ENCODE measurements at places on chromosomes 2 and 18.

DNA sequence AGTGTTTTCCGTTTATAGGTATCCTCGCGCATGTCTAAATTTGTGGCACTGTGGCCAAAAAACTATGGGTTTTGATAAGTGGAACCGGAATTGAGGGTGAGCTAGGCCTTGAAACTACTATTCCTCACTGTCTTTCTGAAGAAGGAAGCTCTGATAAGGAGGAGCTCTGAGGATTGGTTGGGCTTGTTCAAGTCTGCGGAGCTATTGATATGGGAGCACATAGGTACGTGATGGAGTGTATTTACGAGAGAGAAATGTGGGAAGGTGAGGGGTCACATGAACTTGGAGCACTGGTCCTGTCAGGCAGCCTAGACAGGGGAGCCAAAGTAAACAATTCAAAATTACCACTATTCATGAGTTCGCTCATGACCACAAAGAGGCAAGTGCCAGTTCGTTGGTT lies 131.4 kb downstream of the BABAM2 start:
- no peak for DNase-seq

- DNase-seq: no peak
These were observed 807.3 kb downstream of the NR4A2 start for GRCh38 chr2:155525199-155525598.

DNA sequence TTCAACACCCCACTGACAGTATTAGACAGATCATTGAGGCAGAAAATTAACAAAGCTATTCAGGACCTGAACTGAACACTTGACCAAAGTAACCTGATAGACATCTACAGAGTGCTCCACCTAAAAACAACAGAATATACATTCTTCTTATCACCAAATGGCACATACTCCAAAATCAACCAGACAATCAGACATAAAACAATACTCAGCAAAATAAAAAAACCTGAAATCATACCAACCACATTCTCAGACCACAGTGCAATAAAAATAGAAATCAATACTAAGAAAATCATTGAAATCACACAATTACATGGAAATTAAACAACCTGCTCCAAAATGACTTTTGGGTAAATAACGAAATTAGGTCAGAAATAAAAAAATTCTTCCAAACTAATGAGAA lies 15.8 kb downstream of the PFN4 start:
- no peak for DNase-seq

DNA sequence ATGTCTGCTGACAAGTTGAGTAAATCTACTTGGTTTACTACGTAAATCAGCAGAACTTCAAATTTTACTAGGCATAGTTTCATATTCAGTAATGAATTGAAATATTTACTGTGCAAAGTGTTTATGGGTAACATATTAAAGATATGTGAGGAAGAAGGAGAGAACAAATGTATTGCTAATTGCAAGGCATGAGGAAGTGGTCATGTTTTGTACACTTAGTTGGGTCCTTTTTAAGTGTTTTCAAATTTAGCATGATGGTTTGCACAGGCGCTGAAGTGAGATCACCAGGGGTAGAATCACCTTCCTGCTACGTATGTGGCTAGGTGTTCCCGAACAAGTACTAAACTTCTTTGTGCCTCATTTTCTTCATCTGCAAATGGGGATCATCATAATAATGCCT lies 1534.4 kb downstream of the LRP1B start:
- no peak for DNase-seq

DNA sequence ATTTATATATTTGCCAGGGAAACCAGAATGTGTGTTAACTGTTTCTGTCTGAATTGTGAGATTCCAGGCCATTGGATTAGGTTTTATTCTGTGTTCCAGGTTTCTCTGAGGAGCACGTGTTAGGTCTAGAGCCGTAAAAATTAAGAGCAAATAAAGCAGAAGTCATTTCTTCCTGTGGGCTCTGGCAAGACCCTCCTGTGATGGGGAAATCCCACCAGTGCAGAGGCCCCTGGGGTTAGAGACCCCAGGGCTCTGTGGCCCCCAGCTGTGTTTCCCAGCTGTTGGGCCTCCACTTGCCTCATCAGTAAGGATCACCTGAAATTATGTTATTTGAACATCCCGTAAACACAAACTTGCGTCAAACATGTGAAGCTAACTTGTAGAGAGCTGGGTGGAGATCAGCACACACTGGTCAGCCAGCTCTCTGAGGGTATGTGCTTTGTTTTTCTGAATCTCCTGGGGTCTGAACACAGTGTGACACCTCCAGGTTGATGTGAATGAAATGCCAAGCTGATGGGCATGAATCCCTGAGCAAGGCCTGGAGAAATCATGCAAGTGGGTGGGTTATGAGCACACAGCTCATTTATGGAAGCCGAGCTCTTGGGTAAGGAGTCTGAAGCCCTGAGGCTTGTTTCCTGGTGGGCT lies 50.3 kb downstream of the HK2 start:
- DNase-seq: no peak

DNA sequence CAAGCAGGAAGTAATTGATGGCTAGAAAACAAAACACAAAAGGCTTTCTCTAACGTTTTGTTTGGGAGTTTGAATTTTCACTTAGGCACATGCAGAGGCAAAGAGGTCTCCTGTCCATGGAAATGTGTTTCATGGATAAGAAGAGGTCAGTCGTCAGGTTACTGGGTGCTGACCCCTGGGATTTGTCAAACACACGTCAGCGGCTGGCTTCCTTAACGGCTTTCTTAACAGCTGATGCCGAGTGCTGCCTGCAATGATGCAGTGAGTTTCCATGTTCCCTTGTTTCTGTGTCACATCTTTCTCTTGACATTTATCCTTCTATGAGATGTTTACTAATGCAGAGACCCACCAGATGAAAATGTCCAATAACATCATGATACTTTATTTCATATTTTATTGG lies 31.7 kb downstream of the GPR39 start:
- DNase-seq: no peak

- no peak for DNase-seq
These were observed 664 bp downstream of the CCT4 start for GRCh38 chr2:61887717-61888266.

DNA sequence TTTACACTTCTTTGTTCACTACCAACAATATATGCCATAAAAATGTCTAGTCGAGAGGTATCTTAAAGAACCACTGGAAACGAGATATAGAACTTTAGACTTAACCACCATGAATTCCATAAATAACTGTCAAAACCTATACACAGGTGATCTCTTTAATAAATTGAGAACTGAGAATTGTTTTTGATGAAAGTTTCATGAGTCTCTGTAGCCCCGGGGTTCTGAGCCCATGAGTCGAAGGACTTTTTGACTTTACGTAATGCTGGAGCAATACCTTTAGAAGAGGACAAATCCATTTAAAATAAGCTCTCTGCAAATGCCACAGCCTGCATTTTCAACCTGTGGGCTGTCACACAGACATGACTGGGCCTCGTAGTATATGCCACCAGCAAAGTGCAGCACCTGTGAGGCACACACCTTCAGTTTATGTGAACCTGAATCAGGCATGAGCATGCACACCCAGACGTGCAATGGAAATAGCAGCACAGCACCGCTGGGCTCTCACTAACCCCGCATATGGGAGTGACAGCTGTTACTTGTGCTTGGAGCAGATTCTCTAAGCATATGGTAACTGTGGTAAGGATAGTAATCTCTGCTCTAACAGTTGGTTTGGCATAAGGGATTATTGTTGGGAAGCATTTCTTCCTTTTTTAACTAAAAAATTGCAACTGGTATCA lies 383.2 kb downstream of the SOCS6 start:
- DNase-seq: no peak

- DNase-seq: no peak
These were observed 4.2 kb downstream of the ZNF385B start for GRCh38 chr2:179857236-179857635.

DNA sequence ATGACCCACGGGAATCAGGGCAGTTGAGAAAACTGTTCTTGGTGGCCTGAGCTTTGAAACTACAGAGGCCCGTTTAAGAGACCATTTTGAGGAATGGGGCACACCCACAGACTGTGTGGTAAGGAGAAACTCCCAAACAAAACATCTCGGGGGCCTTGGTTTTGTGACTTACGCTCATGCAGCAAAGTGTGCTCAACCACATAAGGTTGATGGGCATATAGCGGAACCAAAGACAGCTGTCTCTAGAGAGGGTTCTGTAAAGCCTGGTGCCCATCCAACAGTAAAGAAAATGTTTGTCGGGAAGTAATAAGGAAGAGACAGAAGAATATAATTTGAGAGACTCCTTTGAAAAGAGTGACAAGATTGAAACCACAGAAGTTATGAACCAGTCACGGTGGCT lies 5.4 kb downstream of the MRO start:
- no peak for DNase-seq

GRCh38 chr2:98467082-98467536 lies 22.5 kb downstream of the INPP4A start:
- DNase-seq: no peak

DNA sequence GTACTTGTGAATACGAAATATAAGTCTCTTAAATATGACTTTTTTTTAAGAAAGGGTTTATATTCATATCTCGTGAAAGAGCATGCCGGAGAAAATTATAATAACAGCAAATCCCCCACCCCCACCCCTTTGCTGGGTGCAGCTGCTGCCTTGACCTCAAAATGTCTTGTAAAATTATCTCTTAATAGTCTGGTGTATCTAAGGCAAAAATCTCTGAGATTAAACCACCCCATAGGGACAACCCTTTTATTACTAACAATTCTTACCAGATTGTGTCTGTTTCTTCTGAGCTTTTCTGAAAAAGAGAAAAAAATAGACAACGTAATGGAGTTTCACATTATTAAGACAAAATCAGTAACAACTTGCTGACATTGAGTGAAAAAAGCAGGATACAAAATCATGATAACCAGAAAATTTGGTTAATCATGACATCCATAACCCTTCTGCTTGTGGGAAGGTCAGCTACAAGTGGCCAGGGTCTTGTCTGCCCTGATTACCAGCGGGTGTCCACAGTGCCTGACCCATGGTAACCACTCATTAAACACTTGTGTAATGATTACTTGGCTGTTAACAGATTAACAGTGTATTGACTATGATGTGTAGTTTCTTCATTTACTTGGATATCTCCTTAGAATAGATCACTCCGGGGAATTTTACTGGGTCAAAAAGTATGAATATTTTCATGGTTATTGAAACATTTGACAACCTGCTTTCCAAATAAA lies 1.5 kb downstream of the STRADB start:
- DNase-seq: no peak

GRCh38 chr2:21837168-21837960 lies 713.6 kb downstream of the TDRD15 start:
- DNase-seq: no peak

DNA sequence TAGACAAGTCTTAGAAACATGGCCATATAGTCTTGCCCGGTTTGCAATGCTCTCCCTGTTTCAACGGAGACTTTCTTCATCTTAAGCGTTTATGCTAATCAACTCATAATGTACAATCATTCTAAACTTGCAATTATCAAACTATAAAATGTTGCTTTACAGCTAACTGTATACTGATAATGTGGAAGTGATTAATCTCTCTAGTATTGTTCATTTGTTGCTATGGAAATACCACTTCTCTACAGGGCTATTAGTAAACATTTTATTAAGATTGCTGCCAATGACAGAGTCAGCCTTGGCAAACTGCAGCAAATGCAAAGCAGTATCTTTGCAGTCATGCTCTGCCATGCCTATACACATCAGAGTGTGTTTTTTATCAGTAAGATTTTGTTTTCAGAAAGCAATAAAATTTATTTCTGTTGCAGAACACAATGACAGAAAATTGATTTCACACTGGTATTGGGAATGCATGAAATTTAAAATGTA lies 1201.8 kb upstream of the CDH2 start:
- no peak for DNase-seq

- no peak for DNase-seq
These were observed 742.3 kb upstream of the SLC8A1 start for GRCh38 chr2:41194230-41194629.

DNA sequence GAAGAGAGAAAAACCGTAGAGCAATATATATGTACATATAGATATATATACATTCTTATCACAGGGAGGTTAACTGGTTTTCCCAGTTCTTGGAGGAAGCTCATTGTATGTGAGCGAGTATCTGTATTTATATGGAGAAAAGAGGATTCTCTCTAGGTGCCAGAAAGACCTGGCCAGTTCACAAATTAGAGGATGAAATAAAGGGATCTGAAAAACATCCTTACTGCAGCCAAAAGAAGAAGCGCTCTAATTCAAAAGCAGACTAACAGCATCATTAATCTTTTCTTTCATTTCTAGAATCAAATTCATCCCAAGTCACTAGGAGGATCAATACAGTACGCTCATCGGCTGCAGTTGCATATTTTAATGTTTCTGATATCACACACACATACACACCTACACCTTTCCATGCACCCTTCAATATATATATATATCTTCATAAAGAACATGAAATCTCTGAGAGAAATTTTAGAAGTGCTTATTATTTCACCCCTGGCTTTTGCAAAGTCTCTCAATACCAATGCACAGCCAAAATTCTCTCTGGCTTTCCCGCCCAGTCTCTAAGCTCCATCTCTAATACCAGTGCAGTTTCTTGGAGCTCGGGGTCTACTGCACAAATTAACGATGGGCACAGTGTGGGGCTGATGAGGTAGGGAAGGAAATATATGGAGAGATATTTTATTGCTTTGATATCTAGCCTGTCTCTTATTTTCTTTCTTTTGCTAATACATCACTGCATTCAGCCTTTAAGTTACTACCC lies 731 bp downstream of the NRXN1 start:
- no peak for DNase-seq

DNA sequence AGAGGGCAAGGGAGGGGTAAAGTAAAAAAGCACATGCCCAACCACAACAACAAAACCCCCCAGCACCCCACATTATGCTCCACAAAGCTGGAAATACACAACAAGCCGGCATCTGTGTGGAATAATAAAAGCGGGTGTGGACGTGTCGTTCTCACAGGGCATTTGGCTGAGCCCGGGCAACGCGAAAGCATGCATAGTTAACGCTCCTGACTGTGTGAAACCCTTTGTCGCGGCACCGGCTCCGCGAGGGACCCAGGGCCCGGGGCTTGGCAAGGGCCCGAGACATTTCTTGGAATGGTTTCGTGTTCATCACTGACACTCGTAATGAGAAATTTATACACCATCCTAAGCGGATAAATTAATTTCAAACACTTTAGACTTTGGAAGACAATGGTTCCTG lies 165.6 kb downstream of the INHBB start:
- DNase-seq: no peak

DNA sequence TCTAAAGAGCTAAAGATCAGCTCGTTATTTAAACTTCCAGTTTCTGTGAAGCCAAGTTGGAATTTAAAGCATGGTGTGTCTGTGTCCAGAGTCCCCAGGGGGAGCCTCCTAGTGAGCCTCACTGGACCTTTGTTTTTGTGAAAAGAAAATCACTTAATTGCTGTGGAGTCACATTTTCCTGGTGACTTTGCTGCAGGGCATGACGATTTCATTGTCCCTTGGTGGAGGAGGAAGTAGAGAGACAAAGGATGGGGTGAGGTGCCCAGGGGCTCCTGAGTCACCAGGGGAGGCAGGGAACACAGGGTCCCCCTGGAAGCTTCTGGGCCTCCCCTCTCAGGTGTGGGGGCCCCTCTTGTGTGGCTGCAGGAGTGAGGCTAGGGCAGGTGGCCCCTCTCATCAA lies 19.7 kb downstream of the ATP6V1C2 start:
- no peak for DNase-seq

DNA sequence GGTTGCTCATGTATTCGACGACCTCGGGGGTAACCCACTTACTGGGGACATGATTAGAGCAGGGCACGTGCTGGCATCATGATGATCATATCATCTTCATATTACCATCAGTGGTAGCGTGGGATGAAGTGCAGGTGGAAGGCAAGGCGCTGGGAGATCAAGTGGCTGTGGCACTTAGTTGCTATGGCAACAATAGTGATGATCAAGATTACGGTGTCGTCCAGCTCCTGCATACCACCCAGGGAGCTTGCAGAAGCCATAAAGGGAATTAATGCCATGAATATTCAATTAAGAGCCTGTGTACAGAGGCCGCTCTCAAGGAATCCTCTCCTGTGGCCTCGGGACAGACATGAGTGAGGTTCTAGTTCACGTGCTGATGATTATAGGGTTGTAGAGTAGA lies 237.2 kb upstream of the COPS8 start:
- DNase-seq: no peak
